ENCODE measurements at places on chromosomes 12 and 14.
A peak's percentile ranks its signal among the peaks of the same experiment; 100 is the strongest.

GRCh38 chr12:46109343-46110222 is 119.2 kb upstream of the SCAF11 start:
- DNase-seq, result no peak

DNA sequence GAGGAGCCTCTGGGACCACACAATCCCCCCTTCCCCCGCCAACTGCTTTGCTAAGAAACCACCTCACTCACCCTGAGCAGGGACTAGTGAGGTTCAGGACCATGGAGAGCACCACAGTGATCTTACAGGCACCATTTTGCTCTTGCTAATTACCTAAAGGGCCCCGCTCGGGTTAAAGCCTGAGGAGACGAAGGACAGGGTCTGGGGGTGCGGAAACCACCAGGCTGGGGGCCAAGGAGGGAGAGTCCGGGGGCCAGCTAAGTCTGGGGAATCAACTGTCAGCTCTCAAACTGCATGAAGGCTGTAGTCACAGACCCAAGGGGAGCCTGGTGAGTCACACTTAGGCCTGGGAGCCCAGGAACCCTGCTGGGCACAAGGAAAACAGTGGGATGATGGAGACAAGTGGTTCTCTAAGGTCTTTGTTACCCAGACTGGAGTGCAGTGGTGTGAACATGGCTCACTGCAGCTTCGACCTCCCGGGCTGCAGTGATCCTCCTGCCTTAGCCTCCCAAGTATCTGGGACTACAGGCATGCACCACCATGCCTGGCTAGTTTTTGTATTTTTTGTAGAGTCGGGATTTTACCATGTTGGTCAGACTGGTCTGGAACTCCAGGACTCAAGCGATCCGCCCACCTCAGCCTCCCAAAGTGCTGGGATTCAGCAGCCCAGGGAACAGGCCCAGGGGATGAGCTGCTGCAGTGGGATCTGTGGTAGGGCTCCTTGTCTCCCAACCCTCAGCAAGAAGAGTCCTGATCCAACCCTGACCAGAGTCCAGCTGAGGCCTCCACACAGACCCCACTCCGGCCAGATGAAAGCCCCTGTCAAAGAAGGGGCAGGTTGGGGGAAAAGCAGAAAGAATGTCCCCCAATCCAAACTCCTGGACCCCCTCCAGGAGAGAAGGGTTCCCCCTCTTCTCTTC is 98.8 kb downstream of the CALM1 start:
- DNase-seq, result peak; percentile 45

DNA sequence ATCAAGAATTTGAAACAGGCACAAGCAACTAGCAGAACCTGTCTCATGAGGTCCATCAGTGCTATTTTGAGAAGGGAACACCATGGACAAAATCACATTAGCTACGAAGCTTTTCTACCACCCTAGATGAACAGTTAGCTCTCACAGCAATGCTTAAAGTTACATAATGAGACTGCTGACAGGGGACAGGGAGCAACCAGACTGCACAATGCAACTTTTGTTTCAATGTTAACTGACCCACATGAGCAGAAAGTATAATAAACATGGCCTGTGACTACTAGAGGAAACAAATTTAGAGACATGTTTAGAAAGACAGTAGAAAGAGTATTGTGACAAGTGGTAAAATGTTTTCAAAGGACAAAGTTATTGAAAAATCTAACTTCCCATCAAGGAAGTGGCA is 282.8 kb downstream of the CEP128 start:
- no peak for DNase-seq

- DNase-seq, result no peak
Observed at GRCh38 chr14:74835645-74836250, 40.2 kb downstream of the PROX2 start.
